Hematopoietic multipotent progenitor cell treated with erythropoietin and hydrocortisone succinate and interleukin-3 and kit ligand, for 17 days (in vitro differentiated cells): ENCODE measurements at places on chromosomes 3 and 15.

- no peak for DNase-seq
Observed at GRCh38 chr3:195142519-195142918, 128.4 kb downstream of the XXYLT1 start.

GRCh38 chr15:70426096-70426821, 328.5 kb upstream of the TLE3 start:
- DNase-seq, result no peak

- DNase-seq, result no peak
Observed at GRCh38 chr3:196621611-196622010, 17.9 kb upstream of the NRROS start.

DNA sequence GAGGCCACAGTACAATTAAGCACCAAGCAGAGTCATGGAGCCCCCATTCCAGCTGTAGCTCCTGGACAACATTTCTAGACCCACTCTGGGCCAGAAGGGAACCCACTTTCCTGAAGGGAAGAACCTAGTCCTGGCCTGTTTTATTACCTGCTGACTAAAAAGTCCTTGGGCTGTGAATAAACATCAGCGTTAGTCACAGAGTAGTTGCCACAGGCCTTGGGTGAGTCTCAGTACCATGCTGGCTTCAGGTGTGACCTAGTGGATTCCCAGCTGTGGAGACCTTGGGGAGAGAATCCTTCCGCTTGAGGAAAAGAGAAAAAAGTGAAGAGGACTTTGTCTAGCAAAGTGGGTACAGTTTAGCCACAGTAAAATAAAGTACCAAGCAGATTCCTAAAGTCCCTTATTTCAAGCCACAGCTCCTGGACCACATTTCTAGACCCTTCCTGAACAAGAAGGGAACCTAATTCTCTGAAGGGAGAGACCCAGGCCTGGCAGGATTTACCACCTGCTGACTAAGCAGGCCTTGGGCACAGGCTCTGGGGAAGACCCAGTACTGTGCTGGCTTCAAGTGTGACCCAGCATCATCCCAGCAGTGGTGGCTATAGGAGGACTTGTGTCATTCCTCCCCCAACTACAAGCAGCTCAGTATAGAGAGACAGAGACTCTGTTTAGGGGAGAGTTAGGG, 118.3 kb upstream of the KCNH8 start:
- DNase-seq, result no peak

DNA sequence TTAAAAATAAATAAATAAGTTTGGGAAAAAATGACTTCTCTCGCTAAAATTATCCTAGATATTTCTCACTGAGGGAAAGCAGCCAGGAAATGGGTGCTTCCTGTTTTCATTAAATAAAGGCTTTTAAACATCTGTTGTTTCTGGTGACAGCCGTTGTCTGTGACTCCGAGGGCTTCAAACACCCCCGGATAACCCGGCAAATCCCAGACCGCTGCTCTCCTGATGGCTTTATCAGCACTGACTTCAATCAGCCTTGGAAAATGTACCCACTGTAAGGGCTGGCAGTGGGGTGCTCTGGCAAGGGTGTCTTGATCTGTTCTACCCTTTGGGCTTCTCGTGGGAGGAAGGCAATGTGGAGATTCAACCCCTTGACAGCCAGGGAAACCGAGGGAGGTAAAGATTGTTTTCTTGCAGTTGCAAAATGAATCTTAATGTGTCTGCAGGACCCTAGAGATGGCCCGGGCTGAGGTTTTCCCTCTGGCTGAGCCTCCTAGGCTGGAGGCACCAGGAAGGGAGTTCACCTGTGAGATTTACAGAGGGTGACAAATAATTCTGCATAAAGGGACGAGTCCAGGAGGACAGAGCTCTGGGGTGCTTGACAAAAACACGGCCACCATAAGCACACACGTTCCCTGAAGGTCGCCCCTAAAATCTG, 33.6 kb upstream of the SEC13 start:
- no peak for DNase-seq
